ENCODE measurements at places on chromosomes 7 and 10.

GRCh38 chr7:112907658-112908057 is 117.5 kb upstream of the TMEM168 start:
- no peak for DNase-seq

- DNase-seq, result no peak
These were observed 132.3 kb upstream of the TBX20 start for GRCh38 chr7:35386082-35386815.

GRCh38 chr7:7641129-7641663 is 644 bp downstream of the UMAD1 start:
- peak; percentile 18 for DNase-seq

DNA sequence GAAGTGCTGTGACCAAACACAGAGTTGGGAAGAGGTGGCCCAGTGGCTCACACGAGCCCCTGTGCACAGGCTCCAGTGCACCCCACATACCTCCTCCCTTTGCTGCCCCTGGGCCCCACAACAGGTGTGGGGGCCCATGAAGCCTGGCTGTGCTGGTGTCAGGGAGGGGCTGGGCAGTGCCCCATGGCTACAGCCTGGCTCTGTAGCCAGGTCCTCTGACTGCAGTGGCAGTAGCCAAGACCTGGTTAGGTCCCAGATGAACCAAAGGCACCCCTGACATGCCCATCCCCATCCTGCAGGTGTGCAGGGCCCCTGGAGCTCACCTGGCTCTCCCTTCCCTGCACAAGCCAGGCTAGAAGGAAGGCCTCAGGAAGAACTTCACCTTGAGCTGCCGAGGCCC is 176.3 kb downstream of the GRID1 start:
- no peak for DNase-seq

- DNase-seq, result no peak
These were observed 167.2 kb downstream of the EVX1 start for GRCh38 chr7:27409776-27410175.

DNA sequence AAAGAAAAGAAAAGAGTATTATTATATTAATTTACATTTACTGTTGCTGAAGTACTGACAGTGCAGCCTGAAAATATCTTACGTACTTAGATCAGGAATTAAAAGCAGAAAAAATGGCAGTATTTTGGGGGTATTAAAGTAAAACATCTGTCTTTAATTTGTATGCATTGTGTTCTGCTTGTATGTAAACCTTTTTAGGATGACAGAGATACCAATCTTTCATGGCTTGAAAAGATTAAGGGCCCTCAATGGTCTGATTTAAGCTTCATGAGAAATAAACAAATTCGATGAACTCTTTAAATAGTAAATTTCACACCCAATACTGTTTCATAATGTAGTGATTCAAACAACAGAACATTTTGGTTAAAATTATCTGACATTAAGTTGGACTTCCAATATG is 116.3 kb downstream of the MLLT10 start:
- DNase-seq, result no peak

- no peak for DNase-seq
These were observed 64.6 kb downstream of the HERPUD2 start for GRCh38 chr7:35630024-35630972.

GRCh38 chr10:86113044-86113443 is 253.6 kb downstream of the GRID1 start:
- no peak for DNase-seq

GRCh38 chr7:92763636-92764423 is 72.5 kb downstream of the CDK6 start:
- no peak for DNase-seq

DNA sequence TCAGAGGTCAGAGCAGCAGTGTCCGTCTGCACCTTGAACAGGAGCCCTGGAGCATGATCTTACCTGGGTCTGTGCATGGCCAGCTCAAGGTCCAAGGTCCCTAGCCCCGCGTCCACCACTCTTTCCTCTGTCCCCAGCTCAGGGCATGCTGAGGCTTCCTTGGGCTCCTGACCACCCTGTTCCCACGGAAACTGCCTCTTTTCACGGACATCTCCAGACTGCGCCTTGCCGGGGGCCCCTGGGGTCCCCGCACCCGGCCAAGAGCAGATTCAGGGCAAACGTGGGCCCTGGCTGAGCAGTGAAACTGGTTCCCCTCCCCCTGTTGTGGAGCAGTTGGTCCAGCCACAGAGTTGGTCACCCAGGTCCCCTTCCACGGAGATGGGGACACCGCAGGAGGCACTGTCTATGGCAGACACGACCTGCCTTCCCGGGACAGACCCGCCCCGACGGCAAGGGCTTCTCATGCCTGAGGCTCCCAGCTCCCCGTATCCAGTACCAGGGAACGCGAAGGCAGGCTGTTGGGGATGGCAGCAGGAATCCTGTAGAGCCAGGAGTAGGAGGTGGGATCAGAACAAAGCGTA is 217.4 kb upstream of the PPP2R2D start:
- DNase-seq, result no peak

GRCh38 chr10:69710008-69710888 is 80.2 kb downstream of the FAM241B start:
- DNase-seq, result no peak

Data from SHP77 (cell line).